ENCODE measurements at places on chromosomes 16 and 17.

GRCh38 chr16:73887911-73888310 lies 408.7 kb upstream of the PSMD7 start:
- DNase-seq: no peak

DNA sequence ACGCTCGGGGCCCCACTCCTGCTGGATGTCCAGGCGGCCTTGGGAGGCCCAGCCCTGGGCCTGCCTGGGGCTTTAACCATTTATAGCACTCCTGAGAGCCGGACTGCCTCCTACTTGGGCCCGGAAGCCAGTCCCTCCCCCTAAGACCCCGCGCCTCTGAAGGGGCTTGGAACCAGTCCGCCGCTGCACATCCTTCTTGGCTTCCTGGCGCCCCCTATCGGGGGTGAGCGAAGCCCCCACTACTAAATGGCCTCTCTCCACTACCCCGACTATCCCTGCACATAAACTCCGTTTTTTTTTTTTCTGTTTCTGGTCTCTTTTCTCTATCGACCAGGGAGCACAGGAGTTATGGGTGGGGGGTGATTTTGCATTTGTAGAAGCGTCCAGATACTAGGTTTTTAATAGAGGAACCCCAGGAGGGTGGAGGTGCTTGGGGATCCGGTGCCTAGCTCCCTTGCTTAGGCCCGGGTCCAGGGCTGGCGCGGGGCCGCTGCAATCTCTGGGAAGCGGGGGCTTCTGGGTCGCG lies 633 bp upstream of the NOL3 start:
- no peak for DNase-seq

DNA sequence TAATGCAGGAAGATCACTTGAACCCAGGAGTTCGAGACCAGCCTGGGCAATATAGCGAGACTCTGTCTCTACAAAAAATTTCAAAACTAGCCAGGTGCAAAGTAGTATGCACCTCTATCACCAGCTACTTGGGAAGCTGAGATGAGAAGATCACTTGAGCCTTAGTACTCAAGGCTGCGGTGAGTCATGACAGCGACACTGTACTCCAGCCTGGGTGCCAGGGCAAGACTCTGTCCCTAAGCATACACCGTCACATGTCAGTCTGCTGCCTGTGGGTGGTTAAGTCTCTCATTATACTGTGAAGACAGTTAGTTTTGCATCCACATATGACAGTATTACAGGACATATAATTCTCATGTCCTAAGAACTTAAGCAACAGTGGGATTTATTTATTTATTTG lies 21.8 kb downstream of the NMRAL1 start:
- DNase-seq: no peak

- DNase-seq: no peak
Observed at GRCh38 chr16:8924214-8924613, 39.5 kb downstream of the USP7 start.

GRCh38 chr16:637081-638018 lies 1.2 kb upstream of the METTL26 start:
- DNase-seq: peak; percentile 71

GRCh38 chr16:90057738-90058173 lies 19.4 kb downstream of the PRDM7 start:
- DNase-seq: no peak

DNA sequence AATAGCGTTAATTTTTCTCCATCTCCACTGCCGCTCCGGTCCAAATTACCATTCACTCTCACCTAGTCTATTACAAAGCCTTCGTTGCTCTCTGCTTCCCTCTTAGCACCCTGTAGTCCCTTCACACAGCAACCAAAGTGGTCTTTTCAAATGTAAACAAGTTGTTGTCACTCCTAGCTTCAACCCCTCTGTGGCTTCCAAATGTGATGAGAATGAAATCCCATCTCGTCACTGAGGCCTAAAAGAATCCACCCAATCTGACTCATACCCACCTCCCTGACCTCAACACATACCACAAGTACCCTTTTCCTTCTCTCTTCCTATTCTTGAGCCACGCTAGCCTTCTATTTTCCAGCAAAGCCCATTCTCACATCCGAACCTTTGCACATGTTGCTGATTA lies 2.2 kb upstream of the PELP1 start:
- DNase-seq: no peak

DNA sequence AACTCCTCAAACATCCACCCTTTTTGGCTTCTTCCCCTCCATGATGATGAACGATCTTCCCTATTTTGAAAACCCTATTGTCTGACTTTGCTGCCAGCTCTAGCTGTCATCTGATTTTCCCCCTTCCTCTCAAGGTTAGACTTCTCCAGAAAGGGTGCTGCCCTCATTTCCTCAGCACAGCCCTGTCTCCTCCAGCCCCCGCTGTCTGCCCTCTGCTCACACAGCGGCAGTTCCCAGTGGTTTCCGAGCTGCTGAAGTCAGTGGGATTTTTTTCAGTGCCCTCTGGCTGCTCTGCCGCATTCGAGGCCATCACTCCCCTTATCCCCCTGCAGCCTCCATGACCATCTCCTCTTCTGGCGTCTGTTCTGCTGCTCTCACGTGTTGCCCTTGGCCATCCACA lies 26.6 kb upstream of the C17orf107 start:
- no peak for DNase-seq

- DNase-seq: peak; percentile 98
Observed at GRCh38 chr17:27624539-27624938, 6.4 kb upstream of the LGALS9 start.

GRCh38 chr16:82373976-82374375 lies 204.0 kb upstream of the MPHOSPH6 start:
- no peak for DNase-seq

- no peak for DNase-seq
Observed at GRCh38 chr16:67884-68789, 4.3 kb downstream of the RHBDF1 start.

DNA sequence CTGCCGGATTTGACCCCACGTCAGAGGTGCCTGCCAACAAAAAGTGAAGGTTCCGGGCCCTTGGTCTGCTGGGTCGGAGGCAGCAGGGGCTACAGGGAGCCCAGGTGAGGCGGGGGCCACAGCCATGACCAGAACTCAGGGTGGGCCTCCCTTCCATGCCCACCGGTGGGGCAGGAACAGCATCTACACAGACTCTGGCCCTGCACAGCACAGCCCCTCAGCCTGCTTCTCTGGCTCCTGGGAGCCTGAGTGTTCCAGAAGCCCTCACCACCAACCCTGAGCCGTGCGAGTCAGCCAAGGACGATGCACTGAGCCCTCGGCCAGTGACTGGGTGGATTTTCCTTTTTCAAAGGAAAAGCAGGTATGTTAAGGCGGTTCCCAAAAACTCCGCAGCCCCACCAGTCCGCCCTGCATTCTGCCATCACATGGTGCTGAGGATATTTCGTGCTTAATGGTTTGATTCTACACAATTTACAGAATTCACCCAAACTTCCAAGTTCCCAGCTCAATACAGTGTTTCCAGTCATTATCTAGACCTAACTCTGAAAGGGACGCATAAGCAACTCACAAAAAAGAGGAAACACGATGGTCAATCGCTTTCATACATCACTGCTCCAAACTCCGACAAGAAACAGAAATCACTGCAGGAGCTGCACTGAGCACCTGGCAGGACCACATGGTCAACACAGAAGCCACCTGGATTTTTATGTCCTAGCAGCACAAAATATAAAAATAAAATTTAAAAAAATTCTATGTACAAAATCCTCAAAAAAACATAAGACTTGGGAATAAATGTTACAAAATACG lies 19.4 kb upstream of the C16orf95 start:
- DNase-seq: no peak

- DNase-seq: no peak
Observed at GRCh38 chr17:33901085-33901484, 354.0 kb upstream of the CCL2 start.

DNA sequence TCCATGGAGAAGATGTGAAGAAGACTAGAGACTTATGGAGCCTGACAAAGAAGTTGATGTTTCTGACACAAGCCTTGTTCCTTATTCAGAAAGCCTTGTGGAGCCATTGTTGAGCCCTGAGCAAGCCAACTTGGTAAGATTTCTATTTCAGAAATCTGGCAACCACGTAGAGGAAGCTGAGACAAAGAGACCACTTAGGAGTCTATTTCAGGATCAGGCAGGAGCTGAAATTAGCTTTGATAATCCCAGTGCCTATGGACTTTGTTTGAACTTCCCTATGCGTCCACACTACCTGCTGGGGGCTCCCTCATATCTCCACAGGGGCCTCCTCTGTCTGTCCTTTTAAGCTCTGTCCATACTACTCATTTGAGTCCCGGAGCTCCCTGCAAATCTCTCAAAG lies 540.0 kb upstream of the GOT2 start:
- DNase-seq: no peak

GRCh38 chr16:55045756-55046460 lies 115.2 kb downstream of the IRX5 start:
- DNase-seq: no peak

DNA sequence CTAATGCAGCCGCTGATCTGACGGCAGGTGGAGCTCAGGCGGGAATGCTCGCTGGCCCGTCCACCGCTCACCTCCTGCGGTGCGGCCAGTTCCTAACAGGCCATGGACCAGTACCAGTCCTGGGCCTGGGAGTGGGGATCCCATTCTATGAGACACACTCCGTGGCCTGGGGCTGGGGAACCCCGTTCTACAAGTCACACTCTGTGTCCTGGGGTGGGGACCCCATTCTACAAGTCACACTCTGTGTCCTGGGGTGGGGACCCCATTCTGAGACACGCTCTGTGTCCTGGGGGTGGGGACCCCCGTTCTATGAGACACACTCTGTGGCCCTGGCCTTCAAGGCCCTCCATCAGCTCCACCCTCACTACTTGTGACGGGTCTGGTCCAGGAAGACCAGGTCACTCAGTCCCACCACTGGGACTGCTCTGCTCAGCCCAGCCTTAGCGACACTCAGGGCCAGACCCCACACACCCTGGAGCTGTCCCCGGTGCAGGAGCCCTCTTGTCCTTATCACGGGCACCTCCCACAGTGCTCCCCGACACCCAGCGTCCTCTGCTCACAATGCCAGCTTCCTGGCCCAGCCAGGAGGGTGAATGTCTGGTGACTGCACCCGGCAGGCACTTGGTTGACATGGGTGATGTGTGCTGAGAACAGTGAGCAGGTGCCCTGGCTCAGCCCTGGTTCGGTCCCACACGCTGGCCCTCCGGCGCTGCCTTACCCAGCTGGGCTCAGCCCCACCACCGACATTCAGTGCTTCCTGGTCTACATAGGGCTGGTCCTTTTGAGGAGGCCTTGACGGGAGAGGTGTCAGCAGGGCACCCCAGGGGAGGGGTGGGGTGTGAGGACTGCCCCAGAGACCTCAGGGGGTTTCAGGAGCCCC lies 89.1 kb downstream of the TBC1D16 start:
- DNase-seq: no peak

DNA sequence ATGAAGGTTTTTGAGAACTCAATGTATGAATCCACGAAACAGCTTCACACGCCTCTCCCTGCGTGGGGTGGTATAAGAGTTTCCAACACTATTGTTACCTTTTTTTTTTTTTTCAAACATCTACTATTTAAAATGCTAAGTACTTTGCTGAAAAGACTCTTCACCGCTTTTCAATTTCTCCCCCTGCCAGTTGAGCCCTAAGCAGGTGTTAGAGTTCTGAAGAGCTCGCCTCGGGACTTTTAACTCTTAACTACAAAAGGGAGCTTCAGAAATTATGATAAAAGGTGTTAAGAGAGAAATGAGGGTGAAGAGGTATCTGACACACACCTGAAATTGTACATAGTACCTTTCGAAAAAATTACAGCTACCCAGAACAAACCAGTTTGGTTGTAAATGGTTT lies 20.9 kb upstream of the PSMD7 start:
- DNase-seq: no peak

DNA sequence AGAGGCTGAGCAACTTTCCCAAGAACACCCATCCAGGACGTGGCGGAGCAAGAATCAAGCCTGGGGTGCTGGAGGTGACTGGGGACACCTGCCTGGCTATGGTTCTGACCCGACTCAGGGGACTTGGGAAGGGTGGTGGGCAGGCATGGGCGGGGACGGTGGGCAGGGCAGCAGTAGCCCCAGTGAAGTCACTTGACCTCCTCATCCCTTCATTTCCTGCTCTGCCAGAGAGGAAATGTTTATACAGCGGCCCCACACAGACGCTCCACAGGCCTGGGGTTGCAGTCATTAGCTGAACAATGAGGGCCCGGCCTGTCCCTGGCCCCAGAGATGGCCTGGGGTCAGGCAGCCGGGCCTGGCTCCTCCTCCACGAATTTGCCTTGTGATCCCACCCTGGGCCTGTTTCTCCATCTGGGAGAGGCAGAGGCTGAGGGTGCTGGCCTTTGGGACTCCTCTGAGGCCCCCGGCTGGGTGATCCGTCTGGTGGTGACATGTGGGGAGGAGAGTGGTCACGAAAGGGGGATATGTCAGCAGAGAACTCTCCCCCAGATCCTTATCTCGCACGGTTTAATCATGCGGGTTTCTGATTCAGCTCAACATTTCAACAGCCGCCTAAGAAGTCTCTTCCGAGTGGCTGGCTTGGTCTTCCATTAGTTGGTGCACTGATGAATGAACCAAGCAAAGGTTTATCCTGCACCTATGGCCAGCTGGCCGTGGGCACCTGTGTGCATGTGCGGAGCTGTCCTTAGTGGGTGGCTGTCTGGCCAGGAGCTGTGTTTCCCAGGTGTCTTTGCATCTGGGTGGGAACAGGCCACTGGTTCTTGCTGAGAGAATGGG lies 175.9 kb downstream of the IRF8 start:
- DNase-seq: no peak

- no peak for DNase-seq
Observed at GRCh38 chr17:18187226-18187625, 3.6 kb downstream of the ALKBH5 start.

All from NCI-H524 treated with DMSO at 0.1 percent for 48 hours (cell line).